CD4-positive, alpha-beta T cell (primary cell): ENCODE measurements at places on chromosomes 6 and 20. TPM values are rescaled to one million over a fixed set of nuclear protein-coding genes. Genes with fewer than 3 reads are reported as not detected.

- no peak for DNase-seq
These were observed 241.8 kb downstream of the BCKDHB start for GRCh38 chr6:80348263-80348662.

The SLC52A3 gene
- not detected for total RNA-seq

- DNase-seq, result no peak
These were observed 77.6 kb upstream of the EYA2 start for GRCh38 chr20:46816886-46817638.

- DNase-seq, result no peak
These were observed 144.8 kb downstream of the TBC1D7 start for GRCh38 chr6:13183415-13184088.

- no peak for DNase-seq
These were observed 89.4 kb downstream of the CEP162 start for GRCh38 chr6:84137989-84138575.
